ENCODE measurements at places on chromosomes 4 and X. TPM values are rescaled to one million over a fixed set of nuclear protein-coding genes. Genes with fewer than 3 reads are reported as not detected.

Gene PNMA6F
- not detected for total RNA-seq

Gene RGN
- total RNA-seq = 21.5 TPM

- no peak overlapping the region for H3K27ac ChIP-seq
- H3K36me3 ChIP-seq = no peaks in the 10 kb centered on the region
- H3K4me3 ChIP-seq = no peak overlapping the region
- no peaks in the 10 kb centered on the region for H3K4me1 ChIP-seq
These were observed 39.8 kb downstream of the CXCL1 start for GRCh38 chr4:73908965-73909364.

DNA sequence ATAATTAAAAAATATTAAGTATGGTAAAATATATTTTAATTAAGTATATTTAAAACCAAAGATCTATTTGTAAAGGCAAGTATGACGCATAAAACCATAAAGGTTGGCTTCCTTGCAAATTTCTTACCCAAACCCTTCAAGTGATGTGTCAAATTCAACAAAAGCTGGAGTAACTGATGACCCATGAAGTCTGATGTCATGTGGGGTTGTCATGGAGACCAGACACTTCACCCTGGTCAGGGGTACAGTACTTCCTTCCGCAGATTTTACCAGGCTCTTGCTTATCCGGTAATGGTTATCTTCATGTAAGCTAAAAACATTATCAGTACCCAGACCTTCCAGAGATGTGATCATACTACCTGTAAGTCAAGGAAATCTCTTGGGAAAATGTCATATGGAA, 170.1 kb downstream of the WDFY3 start:
- no peaks in the 10 kb centered on the region for H3K4me1 ChIP-seq
- H3K27ac ChIP-seq = no peak overlapping the region
- no peak overlapping the region for H3K4me3 ChIP-seq
- H3K27me3 ChIP-seq = no peaks in the 10 kb centered on the region

- no peak overlapping the region for H3K4me3 ChIP-seq
- no peak overlapping the region for H3K27ac ChIP-seq
- DNase-seq = no peak
- no peaks in the 10 kb centered on the region for H3K36me3 ChIP-seq
These were observed 110.6 kb upstream of the PNPLA4 start for GRCh38 chrX:8037593-8038348.

GRCh38 chrX:3690140-3690539, 23.3 kb downstream of the PRKX start:
- DNase-seq = no peak
- no peaks in the 10 kb centered on the region for H3K27me3 ChIP-seq
- H3K4me3 ChIP-seq = no peak overlapping the region
- H3K27ac ChIP-seq = no peak overlapping the region
- no peaks in the 10 kb centered on the region for H3K36me3 ChIP-seq
- H3K4me1 ChIP-seq = no peaks in the 10 kb centered on the region

GRCh38 chrX:119775517-119776238, 15.8 kb downstream of the RPL39 start:
- H3K27ac ChIP-seq = no peak overlapping the region
- H3K27me3 ChIP-seq = no peaks in the 10 kb centered on the region
- no peak for DNase-seq
- no peaks in the 10 kb centered on the region for H3K36me3 ChIP-seq
- no peaks in the 10 kb centered on the region for H3K4me1 ChIP-seq
- H3K4me3 ChIP-seq = no peak overlapping the region

Gene GLUD2
- total RNA-seq = 3.1 TPM

Gene NOX1
- not detected for total RNA-seq

- no peaks in the 10 kb centered on the region for H3K36me3 ChIP-seq
- no peak overlapping the region for H3K27ac ChIP-seq
- H3K4me1 ChIP-seq = peaks cover 66% of the 10 kb centered on the region
- DNase-seq = no peak
- H3K4me3 ChIP-seq = no peak overlapping the region
These were observed 220.3 kb downstream of the RELL1 start for GRCh38 chr4:37465845-37466244.

Gene SLC16A2
- total RNA-seq = 2.9 TPM

GRCh38 chr4:48069026-48069425, 52.5 kb downstream of the NIPAL1 start:
- H3K27ac ChIP-seq = no peak overlapping the region
- H3K27me3 ChIP-seq = no peaks in the 10 kb centered on the region
- DNase-seq = no peak

- no peak overlapping the region for H3K27ac ChIP-seq
- no peaks in the 10 kb centered on the region for H3K36me3 ChIP-seq
- no peak overlapping the region for H3K4me3 ChIP-seq
These were observed 14.1 kb downstream of the MAGEC1 start for GRCh38 chrX:141917801-141918200.

DNA sequence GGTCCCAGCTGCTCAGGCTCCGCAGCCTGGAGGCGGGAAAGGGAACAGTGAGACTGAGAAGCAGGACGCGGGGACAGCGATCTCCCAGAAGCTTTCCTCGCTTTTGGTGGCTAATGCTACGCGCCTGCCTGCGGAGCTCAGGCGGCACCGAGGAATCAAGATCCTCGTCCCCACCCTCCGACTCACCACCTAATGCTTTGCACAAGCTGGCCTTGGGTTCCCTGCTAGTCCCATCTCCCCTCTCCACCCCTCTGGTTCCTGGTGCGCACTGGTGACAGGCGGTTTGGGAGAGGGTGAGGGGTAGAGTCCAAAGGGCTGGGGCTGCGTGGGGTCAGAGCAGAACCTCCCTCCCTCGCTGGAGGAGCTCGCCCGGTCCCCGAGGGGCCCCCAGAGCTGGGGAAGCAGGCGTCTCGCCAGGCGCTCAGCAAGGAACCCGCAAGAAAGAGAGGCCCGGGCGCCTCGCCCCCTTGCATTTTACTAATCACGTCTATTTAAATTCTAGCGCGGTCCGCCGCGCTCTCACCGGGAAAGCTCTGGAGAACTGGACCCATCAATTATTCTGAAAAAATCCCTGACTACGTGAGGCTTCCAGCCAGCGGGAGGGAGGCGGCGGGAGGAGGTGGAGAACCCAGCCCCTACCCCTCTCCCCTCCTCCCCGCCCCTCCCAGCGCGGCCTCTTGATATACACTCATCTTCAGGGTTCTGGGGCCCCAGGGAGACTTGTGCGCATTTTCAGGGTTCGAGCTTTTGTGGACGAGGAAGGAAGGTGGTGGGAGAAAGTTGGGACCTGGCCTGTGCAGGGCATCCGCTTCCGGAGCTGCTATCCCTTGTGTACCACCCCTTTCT, 9.1 kb downstream of the POU4F2 start:
- no peak overlapping the region for H3K27ac ChIP-seq
- DNase-seq = no peak
- no peaks in the 10 kb centered on the region for H3K36me3 ChIP-seq
- no peak overlapping the region for H3K4me3 ChIP-seq
- H3K4me1 ChIP-seq = no peaks in the 10 kb centered on the region

DNA sequence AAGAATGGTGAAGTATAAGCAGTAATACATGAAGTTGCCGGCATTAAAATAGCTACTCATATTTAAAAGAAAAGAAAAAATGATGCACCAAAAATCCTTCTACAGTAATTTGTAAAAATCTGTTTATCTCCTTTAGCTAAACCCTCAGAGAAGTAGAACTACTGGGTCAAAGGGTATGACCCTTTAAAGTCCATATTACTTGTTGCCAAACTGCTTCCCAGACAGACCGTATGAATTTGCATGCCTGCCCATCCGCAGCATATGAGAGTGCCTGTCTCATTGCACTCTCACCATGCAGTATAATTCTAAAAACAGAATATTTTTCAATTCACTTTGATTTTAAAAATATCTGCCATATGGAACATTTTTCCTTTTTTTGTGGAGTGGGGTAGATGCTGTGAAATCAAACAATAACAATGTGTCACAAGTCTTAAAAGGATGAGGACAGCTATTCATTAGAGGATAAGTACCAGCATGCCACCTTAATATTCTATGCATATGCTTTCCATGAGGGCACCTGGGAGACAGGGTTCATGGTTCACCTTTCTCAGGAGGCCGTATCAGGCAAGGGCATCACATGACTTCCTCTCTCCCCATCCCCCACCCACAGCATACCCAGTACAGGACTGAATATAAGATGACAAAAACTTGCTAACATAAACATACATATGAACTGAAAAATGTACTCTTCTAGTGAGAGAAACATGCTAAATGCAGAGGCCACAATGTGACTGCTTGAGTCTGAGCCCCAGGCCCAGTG, 17.8 kb downstream of the ZDHHC9 start:
- DNase-seq = no peak
- no peak overlapping the region for H3K27ac ChIP-seq
- no peaks in the 10 kb centered on the region for H3K36me3 ChIP-seq
- no peak overlapping the region for H3K4me3 ChIP-seq

GRCh38 chr4:8254076-8254475, 15.5 kb upstream of the HTRA3 start:
- no peaks in the 10 kb centered on the region for H3K36me3 ChIP-seq
- no peak overlapping the region for H3K27ac ChIP-seq
- no peaks in the 10 kb centered on the region for H3K4me1 ChIP-seq

DNA sequence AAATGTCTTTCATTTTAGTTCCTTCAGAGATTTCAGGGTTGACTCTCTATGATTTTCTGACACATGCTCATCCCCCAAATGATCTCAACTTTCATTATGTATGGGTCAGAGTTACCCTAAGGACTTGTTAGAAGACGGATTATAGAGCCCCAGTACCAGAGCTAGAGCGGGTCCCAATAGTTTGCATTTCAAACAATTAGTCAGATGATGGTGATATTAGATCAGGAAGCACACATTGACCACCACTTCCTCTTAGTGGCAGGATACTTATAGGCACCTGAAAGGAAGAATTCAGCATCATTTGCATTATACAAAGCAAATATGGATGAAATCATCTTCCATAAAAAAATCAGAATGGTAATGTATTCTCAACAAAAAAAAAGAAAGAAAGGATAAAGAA, 106.1 kb downstream of the GALNTL6 start:
- no peaks in the 10 kb centered on the region for H3K27me3 ChIP-seq
- DNase-seq = no peak
- H3K4me1 ChIP-seq = no peaks in the 10 kb centered on the region
- no peaks in the 10 kb centered on the region for H3K36me3 ChIP-seq
- H3K27ac ChIP-seq = no peak overlapping the region

Gene SCML1
- 11.2 TPM for total RNA-seq

Gene NPY2R
- not detected for total RNA-seq

Gene CXorf38
- total RNA-seq = 10.6 TPM

GRCh38 chrX:330726-331150, 12.1 kb upstream of the GTPBP6 start:
- no peaks in the 10 kb centered on the region for H3K36me3 ChIP-seq
- peaks cover 12% of the 10 kb centered on the region for H3K4me1 ChIP-seq
- H3K4me3 ChIP-seq = no peak overlapping the region
- no peak for DNase-seq
- H3K27ac ChIP-seq = no peak overlapping the region

DNA sequence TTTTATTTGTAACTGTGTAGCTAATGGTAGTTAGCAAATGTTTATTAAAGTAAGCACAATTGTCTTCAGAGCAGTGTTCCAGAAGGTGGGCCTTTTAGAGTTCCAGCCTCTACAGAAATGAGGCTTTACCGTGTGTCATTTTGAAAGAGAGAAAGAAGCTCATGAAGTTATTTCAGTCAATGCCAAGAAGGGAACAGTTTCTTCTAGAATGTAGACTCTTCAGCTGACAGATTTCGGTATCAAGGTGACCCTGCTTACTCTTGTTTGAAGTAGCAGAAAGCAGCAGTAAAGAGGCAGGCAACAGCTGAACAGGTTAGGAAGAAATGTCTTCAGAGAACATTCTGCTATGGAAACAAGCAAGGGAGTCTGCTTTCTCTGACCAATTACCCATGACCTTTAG, 93.6 kb downstream of the TASL start:
- no peaks in the 10 kb centered on the region for H3K4me1 ChIP-seq
- no peaks in the 10 kb centered on the region for H3K27me3 ChIP-seq
- no peaks in the 10 kb centered on the region for H3K36me3 ChIP-seq
- DNase-seq = no peak

Measured in body of pancreas (tissue), 4 donors.